ENCODE measurements at places on chromosomes 3 and 15. TPM values are rescaled to one million over a fixed set of nuclear protein-coding genes. Genes with fewer than 3 reads are reported as not detected.
A peak's percentile ranks its signal among the peaks of the same experiment; 100 is the strongest.

CLSTN2 gene
- total RNA-seq: 3.9 TPM

DNA sequence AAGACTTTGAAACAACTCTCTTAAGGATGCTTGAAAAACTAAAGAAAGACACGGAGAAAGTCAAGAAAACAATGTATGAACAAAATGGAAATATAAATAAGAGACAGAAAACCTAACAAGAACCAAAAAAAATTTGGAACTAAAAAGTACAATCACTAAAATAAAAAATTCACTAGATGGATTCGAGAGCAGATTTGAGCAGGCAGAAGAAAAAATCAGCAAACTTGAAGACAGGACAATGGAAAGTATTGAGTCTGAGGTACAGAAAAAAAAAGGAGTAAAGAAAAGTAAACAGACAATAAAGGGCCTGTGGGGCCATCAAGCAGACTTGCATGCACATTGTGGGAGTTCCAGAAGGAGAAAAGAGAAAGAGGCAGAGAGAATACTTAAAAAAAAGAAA lies 13.4 kb upstream of the CDAN1 start:
- DNase-seq: no peak

GRCh38 chr3:9817436-9817835 lies 7.4 kb downstream of the TTLL3 start:
- DNase-seq: no peak

GRK7 gene
- 0.08 TPM for total RNA-seq

GRCh38 chr3:27632431-27633223 lies 89.5 kb downstream of the EOMES start:
- peak; percentile 82 for DNase-seq

DNA sequence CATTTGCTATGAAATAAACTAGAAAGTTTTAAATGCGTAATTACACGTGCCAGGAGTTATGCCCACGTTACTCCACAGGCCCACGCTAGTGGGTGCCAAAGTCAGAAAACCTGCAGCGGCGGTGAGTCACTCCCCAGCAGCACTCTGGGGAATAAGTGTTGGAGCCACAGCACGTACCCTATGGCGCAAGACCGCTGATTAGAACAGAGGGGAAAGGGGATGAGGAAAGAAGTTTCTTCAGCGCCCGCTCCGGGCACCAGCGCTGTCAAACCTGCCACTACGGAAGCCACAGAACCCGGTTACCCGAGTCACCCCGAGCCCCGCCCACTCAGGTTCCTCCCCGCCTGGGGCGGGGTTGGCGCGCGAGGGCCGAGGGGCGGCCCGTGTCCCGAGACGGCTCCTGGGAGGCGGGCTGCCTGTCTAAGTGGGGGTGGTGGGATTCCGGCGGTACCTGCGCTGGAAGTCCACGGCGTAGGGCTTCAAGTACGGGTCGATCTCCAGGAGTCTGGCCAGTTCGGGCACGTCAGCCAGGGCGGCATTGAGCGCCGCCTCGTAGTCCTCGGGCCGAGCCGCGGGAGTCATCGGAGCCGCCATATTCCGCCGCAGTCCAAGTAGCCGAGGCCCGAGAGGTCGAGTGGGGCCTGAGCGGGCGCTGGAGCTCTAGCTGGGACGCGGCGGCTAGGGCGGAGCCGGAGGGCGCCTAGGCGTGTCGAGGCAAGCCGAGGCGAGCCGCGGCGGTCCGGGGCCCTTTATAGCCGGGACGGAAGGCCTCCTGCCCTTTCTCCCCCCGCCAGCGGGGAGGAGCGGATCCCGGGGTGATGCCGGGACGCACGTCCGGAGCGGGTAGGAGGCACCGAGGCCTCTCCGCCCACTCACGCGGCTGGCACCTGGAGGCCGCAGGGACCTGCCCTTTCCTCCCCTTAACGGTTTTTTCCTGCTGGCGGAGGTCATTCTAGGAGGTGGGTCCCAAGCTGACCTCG lies at the start of gene GBE1:
TSS of gene GBE1 (minus strand) at position 722 of the 980 bp plus-strand sequence. CDS start at position 594, 128 bp downstream.
- peak; percentile 98 for DNase-seq

- no peak for DNase-seq
These were observed 213.1 kb upstream of the LRIG1 start for GRCh38 chr3:66713921-66714320.

Data from cardiac septum (tissue), 1 donor.